ENCODE measurements at places on chromosomes 16 and 17.

DNA sequence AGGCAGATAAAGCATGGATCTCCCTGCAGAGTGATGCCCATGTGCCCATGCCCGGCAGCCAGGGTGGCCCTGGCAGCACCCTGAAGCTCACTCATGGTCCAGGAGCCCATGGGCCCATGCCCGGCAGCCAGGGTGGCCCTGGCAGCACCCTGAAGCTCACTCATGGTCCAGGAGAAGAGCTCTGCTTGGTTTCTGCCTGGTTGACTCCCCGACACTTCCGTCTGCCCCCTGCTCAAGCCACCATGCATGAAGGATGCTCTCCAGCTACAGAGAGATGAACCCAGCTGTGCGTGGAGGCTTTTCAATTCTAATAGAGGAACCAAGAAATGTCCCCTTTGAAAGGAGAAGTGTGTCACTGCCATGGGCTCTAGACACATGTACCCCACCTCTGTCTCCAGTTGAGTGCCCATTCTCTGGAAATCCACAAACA lies 8.7 kb downstream of the CCL17 start:
- no peak for DNase-seq

GRCh38 chr16:8855051-8855786 lies 13.6 kb downstream of the CARHSP1 start:
- no peak for DNase-seq

DNA sequence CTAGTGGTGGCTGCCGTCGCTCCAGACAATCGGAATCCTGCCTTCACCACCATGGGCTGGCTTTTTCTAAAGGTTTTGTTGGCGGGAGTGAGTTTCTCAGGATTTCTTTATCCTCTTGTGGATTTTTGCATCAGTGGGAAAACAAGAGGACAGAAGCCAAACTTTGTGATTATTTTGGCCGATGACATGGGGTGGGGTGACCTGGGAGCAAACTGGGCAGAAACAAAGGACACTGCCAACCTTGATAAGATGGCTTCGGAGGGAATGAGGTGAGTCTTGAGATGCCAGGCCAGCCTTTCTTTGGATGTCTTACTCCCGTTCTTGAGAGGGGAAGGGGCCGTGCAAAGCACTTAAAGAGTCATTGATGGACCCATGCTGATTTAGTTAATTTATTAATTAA lies 16.1 kb downstream of the ARSG start:
- no peak for DNase-seq

DNA sequence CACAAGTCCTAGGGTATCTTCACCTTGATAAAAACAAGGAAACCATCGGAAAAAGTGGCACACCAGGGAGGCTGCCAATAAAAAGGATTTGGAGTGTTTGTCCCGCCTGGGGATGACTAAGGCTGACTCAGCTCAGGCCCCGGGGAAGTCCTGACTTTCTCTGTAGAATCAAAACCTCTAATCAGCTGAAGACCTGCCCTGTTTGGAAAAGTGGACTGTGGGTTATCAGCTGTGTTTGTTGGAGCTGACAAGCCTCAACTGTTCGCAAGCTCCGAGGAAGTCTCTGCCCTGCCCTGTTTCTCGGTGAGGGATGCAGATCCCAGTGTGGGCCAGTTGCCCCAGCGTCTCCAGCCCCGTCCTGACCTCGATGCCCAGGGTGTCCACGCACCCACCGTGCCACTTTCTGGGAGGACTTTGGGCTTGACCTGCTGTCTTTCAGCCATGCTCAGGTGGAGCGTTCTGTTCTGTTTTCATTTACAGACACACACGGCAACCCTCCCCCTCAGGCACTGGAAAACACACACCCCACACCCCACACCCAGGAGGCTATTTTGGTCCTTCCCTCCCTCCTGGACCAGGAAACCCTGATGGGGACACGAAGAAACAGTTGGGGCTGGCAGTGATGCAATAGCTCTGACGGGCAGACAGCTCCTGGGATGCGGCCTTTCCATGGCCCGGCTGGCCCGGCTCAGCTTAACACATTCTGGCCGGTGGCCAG lies 27.6 kb upstream of the PITPNA start:
- peak; percentile 94 for DNase-seq

GRCh38 chr17:75616521-75617122 lies 16.6 kb upstream of the SMIM5 start:
- no peak for DNase-seq

- no peak for DNase-seq
Measured at GRCh38 chr16:65041667-65042066, 80.2 kb downstream of the CDH11 start.

- DNase-seq = no peak
Measured at GRCh38 chr16:84155771-84156170, 10.7 kb downstream of the DNAAF1 start.

DNA sequence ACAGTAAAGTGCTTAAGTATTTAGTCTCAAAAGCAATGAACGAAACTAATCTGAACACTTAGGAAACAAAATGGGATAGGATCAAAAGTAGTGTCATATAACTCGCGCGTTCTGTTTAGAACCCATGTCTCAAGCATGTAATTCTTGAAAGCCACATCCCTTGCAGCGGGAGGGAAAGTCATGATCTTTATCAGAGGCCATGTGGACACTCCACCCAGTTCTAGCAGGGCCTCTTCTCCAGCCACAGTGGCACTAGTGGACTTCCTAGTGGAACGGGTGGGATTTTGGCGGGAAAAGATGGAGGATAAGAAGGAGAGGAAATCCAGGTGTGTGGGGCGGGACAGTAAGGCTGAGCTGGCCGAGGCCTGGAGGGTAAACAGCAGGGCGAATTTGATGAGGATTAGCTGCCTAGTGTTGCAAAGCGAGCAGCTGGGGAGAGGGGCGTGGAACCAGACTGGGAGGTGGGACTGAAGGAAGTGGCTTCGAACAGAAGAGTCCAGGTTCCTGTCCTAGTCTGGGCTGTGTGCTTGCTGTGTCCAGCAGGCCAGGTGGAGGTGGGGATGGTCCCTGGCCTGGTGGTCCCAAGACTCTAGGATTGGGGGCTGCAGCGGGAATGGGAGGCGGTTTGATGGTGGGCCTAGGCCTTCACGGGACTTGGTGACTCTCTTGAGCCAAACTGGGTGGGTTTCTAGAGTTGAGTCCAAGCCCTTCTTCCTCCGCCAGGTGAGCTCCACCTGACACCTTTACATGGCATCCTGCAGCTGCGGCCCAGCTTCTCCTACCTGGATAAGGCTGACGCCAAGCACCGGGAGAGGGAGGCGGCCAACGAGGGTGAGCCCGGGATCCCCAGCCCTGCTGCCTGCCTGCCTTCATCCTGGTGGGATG lies 15.9 kb downstream of the POLR3E start:
- no peak for DNase-seq

DNA sequence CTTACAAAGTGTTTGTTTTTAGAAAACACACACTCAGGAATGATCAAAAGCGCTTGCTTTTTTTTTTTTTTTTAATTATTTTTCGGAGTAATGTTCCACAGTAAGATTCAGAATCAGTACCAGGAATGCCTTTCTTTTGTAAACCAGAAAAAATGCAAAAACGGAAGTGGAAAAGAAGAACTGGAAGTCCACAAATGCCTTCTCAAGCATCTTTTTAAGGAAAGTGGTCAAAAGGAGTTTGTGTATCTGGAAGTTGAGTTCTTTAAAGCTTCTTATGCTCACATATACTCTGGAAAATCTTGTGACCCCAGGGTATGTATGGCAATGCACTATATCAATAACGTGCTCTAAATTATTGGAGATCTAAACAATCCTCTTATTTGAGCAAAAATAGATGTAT lies 126.0 kb downstream of the ABCA8 start:
- no peak for DNase-seq

DNA sequence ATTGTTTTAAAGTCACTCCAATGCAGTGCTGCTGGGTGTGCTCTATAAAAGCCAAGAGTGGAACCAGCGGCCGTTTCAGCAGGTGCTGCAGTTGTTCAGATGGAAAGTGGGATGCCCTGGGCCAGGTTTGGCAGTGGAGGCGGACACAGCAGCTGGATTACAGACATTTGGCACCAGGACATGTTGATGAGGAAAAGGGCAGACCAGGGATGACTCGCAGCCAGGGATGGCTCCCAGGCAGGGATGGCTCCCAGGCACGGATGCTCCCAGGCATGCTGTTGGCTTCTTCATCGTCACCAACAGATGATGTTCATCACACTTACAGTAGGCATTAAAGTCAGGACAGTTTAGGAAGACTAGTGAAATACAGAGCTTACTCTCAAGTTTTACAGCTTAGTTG lies 10.0 kb downstream of the GAN start:
- DNase-seq = no peak

DNA sequence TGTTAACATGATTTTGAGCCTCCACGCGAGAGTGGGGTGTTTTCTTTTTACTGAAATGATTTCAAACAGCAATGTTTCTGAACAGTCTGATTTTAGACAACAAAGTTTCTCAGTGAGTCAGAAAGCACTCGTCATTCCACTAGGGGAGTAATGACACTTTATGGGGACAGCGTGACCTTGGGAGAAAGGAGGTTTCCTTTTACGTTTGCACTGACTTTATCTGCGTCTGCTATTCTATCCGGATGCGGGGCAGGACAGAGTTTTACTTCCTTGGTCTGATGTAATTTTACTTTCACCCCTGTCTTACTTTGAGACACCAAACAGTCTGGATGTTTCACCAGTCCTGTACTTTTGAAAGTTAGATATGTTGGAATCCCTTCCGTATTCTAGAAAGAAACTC lies 20.7 kb downstream of the SLC47A1 start:
- no peak for DNase-seq

DNA sequence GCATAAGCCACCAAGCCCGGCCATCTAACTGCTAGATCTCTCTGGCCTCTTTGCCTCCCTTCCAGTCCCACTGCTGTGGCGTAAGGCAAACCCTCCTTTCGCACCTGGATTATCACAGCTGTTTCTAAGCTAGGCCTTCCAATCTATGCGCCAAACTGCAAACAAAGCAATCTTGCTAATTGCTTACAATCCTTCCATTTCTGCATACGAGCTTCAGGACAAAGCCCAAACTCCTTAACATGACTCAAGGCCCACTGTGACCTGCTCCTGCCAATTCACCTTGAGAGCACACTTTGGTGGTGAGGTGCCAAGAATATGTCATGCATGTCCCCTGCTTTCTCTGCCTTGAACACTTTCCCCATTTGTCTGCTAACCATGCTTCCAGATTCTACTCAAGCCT lies 6.0 kb upstream of the ARL5C start:
- DNase-seq = no peak

DNA sequence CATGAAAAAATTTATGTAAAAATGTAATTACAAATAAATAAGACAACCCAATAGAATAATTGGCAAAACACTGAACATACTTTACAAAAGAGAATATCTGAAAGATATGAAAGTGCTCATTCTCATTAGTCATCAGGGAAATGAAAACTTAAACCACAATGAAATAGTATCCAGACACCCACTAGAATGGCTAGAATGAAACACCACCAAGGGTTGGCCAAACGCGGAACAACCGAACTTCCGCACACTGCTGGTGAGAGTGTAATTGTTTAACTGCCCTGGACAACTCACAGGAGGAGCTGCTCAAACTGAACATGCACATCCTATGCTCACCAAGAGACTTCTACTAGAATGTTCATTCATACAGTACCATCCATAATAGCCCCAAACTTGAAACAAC lies 5.8 kb upstream of the ZDHHC7 start:
- DNase-seq = no peak

DNA sequence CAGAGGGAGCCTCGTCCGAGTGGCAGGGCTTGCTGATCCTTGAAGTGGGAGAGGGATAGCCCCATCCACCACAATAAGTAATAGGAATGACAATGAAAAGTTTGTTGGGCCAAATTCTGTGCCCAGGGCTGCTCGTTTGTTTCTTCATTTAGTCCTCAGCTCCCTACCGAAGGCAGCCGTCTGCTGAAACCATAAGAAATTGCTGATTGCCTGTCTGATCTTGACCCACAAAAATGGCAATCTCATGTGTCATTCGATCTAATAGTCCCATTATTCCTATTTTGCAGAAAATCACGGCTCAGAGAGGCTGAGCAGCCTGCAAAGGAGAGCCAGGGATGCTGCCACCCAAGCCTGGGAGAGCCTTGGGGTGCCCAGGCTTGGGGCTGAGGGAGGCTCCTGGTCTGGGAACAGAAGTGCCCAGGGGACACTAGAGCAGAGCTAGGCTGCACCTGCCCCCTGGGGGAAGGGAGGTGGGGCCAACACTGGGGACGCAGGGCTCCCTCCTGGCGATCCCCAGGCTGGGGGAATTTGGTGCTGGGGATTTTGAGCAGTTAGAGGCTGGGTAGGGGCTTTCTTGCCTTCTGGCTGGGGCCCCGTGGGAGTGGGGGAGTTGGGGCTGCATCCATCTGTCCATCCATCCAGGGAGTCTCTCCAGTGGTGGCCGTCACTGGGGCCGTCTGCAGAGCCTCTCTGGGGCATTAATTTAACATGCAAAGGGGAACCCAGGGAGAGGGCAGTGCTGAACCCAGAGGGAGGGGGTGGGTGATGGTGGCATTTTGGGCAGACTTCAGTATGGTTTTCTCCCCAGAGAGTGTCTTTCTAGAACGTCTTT lies 53.5 kb downstream of the SOCS1 start:
- DNase-seq = peak; percentile 60

Data from mesenchymal stem cell (in vitro differentiated cells and primary cell).